Right renal cortex interstitium (tissue), 3 donors: ENCODE measurements at places on chromosomes 13 and 19. TPM values are rescaled to one million over a fixed set of nuclear protein-coding genes. Genes with fewer than 3 reads are reported as not detected.

The PRRG2 gene
- 7.1 TPM for polyA plus RNA-seq

The GIPC3 gene
- polyA plus RNA-seq, result 1.9 TPM

The PTPRH gene
- polyA plus RNA-seq, result 0.07 TPM

The KLF12 gene
- 26.9 TPM for polyA plus RNA-seq

The IGLON5 gene
- 3.2 TPM for polyA plus RNA-seq

The KIR2DL1 gene
- not detected for polyA plus RNA-seq

The CCDC70 gene
- not detected for polyA plus RNA-seq

The LPAR2 gene
- polyA plus RNA-seq, result 21.5 TPM

The ONECUT3 gene
- polyA plus RNA-seq, result not detected
